ENCODE measurements at places on chromosomes 4 and X. TPM values are rescaled to one million over a fixed set of nuclear protein-coding genes. Genes with fewer than 3 reads are reported as not detected.

- no peak for DNase-seq
These were observed 71.6 kb downstream of the FAM114A1 start for GRCh38 chr4:38939165-38939564.

DNA sequence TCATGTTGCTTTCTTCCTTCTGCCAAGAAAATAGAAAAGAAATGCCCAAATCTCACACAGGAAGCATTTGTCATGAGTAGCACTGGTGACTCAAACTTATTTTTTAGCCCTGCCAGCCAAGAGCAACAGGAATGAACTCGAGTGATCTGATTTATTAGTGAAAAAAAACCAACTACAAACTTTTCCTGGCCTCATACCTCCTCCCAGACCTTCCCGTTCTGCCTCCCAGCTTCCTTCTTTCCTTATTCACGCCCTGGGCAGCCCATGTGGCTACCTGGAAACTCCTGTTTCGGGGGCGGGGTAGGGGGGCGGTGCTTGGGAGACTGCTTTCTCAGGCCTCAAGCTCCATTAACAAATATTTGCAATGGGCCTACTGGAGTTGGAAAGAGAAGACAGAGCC lies 178.5 kb downstream of the NHS start:
- peak; percentile 53 for DNase-seq

- DNase-seq, result no peak
These were observed 568.1 kb upstream of the DIPK2B start for GRCh38 chrX:45768666-45769236.

DNA sequence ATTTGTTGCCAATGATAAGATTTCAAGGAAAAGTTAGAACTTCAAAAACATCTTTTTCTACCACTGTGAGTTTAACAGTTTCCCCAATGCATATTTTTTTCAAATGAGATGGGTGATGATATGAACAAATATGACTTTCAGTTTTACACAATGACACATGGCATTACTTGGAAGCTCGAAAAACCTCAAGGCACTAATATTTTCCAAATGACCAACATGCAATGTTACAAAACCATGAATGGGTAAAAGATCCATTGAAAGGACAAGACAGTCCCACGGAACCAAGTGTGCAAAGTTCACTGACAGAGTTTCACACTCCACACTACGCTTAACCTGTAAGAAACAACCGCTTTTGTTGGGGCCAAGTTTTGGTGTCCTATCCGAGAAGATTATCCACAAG lies 84.5 kb downstream of the CD99L2 start:
- DNase-seq, result no peak

- peak; percentile 47 for DNase-seq
These were observed 88.2 kb downstream of the ATP8A1 start for GRCh38 chr4:42568610-42569207.

- no peak for DNase-seq
These were observed 376.8 kb upstream of the FGF16 start for GRCh38 chrX:77070202-77070918.

GRCh38 chr4:158938220-158939044 lies 164.4 kb upstream of the RAPGEF2 start:
- no peak for DNase-seq

- DNase-seq, result no peak
These were observed 1367.0 kb downstream of the PCDH7 start for GRCh38 chr4:32087211-32087610.

DNA sequence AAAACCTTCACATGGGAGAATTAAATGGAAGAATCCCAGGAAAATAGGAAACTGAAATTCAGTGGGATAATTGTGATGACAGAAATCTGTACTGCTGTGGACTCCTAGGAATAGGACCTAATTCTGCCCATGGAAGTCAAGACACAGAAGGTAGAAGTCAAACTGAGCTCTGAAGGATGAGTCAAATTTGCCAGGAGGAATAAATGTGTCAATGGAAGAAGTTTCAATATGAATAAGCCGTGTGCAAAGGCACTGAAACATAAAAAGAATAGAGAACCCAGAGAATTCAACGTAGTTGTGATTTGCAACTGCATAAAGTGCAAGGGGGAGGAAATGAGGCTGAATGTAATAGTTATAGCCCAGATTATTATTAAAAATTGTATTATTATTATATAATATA lies 11.6 kb downstream of the ENAM start:
- no peak for DNase-seq

DNA sequence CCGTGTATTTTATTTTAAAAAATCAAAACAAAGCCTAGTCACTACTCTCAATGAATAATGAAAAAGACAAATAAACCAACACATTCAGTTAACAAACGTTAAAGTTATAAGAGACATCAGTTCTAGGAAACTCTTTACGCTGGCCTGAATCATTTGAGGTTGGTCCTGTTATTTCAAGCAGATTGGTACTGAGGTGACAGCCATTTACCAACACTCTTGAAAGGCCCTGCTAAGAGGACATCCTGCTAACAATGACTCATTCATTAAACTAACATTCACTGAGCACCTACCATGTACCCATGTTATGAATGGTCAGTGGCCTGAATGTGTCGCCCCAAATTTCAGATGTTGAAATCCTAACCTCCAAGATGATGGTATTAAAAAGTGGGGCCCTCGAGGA lies 57.1 kb upstream of the ADGRG2 start:
- DNase-seq, result no peak

GRCh38 chrX:148903176-148903575 lies 402.8 kb downstream of the AFF2 start:
- DNase-seq, result no peak

GRCh38 chr4:103402198-103402597 lies 204.1 kb upstream of the CENPE start:
- no peak for DNase-seq

DNA sequence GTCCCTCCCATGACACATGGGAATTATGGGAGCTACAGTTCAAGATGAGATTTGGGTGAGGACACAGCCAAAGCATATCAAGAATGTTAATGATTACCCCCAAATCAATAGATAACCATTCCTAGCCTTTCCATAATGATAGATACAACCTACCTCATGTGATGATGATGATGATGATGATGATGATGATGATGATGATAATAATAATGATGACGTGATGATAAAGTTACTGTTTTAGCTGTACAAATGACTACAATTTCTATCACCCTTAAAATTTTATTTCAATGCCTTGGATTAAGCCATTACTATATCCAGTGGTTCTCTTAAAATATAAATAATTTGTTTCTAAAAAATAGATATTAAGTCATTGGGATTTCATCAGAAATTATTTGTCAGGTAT lies 55.2 kb upstream of the NLGN4X start:
- DNase-seq, result no peak

- no peak for DNase-seq
These were observed 841.0 kb downstream of the STIM2 start for GRCh38 chr4:27701606-27702005.

- no peak for DNase-seq
These were observed 336.3 kb downstream of the PPP3CA start for GRCh38 chr4:101010987-101011386.

- peak; percentile 92 for DNase-seq
These were observed 13.3 kb downstream of the TFE3 start for GRCh38 chrX:49029876-49030275.

DNA sequence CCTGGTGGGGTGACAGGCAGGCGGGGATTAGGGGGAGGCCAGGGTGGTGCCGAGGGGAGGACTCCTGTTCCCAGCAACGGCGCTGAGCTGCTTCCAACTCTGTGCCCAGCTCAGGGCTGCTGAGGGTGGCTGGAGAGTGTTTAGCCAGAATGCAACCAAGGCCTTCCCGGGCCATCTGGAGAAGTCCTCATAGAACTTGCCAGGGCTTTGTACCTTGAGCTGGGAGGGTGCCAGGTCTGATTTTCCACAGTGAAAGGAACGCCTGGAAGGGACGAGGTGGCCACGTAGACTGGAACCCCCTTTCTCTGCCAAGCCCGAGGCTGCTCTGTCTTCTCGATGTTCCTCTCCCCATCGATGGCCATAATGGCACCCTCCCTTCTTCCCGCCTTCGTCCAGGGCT lies 57.0 kb upstream of the GPR78 start:
- DNase-seq, result no peak

DNA sequence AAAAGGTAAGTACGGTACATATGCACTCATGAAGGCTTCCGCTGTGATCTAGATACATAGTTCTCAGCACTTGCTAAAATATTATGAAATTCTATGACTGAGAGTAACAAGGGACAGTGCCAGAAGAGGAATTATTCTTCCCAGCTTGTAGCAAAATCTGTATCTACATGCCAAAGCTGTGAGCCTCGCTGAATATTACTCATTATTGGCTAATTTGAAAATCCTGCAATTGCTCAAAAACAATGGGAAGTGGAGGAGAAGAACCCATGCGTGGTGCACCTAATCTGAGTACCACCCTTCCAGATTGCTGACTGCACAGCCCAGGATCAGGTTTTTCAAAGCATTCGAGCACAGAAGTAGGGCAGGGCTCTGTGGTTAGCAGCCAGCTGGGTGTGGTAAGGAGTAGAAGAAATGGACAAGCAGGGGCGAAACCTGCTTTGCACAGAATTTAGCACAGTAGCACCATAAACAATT lies 17.4 kb upstream of the PDCL2 start:
- DNase-seq, result no peak

DNA sequence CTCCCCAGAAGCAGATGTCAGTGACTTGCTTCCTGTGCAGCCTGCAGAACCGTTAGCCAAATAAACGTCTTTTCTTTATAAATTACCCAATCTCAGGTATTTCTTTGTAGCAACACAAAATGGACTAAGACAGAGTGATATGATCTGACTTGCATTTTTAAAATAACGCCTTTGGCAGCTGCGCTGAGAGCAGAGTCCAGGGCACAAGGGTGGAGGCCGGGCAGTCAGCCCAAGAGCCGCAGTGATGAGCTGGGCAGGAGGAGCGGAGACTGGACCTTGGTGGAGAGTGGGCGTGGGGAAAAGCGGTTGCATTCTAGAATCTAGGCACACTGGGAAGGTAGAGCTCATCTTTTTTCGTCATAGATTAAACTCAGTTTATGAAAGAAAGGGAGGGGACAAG lies 56.5 kb upstream of the ACSL1 start:
- DNase-seq, result no peak

GRCh38 chrX:151031391-151031975 lies 48.3 kb downstream of the HMGB3 start:
- no peak for DNase-seq

DNA sequence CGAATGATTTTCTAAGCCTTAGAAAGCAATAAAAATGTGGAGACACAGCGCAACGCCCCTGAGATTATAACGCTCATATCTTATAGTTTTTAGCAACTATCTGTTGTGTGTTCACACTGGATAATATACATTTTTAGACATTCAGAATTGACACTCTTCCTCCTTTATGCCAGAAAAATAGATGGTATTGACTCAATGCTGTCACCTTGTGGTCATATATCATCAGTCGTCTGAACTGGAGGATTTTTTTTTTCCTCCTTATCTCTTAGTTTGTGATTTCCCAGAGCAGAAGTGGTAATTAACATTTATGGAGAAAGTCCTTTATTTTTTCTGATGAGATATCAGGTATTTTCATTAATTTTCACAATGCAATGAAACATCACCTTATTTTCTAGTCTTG lies 759.6 kb downstream of the RAB28 start:
- no peak for DNase-seq

DNA sequence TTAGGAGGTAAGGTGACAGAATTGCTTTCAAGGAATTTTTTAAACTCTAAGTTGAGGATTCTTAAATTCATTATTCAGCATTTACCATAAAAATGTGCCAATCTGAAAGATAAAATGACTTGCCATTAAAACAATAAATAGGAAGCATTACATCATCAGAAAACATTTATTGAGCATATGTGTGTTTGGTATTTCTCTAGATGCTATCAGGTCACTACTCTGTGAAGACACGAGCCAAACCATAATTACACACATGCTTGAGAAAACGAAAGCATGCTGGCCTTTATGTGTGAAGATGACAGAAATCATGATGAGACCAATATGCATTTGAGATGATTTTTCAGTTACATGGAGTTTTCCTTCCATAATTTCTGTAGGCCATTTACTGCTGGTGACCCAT lies 12.3 kb upstream of the IL21 start:
- no peak for DNase-seq

GRCh38 chr4:156295676-156296195 lies 342.1 kb upstream of the CTSO start:
- DNase-seq, result no peak

DNA sequence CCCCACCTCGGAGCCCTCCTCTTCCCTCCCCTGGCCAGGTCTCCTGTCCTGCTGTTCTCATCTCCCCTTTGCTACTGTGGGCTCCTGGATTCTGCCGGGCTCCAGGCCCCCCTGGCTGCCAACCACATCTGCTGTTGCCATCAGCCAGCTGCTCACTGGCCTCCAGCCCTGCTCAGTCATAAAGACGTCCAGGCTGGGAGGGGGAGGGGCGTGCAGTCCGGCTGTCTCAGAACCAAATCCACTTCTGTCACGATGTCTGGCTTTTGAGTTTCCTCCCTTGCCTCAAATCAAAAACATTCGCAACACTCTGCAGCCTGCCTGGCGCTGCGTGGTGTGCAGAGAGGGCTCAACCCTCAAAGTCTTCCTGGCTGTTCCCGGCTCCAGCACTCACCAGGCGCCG lies 7.1 kb downstream of the RASL11B start:
- peak; percentile 55 for DNase-seq

DNA sequence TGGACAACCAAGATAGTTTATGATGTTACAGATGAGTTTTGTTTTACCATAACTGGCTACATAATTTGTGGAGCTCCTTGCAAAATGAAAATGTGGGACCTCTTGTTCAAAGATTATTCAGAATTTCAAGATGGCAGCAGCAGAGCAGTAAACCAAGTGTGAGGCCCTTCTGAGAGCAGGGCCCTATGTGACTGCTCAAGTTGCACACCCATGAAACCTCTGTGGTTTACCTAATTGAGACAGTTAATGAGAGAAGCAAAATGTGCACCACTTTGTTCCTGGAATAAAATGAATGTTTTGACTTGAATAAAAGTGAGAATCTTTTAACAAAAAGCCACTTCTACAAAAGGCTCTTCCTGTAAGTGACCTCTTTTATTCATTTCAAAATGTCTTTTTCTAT lies 519.2 kb downstream of the RPA4 start:
- no peak for DNase-seq

The ETDB gene
- total RNA-seq, result not detected

The TSR2 gene
- total RNA-seq, result 16.2 TPM

The PRMT9 gene
- 12.7 TPM for total RNA-seq

The NOP14 gene
- 17.3 TPM for total RNA-seq
